SW480 (cell line): ENCODE measurements at places on chromosomes 11 and 22.

- peak; percentile 11 for DNase-seq
Measured at GRCh38 chr22:43796567-43796966, 15.5 kb downstream of the EFCAB6 start.

- no peak for DNase-seq
Measured at GRCh38 chr11:113553915-113554314, 78.7 kb upstream of the DRD2 start.

DNA sequence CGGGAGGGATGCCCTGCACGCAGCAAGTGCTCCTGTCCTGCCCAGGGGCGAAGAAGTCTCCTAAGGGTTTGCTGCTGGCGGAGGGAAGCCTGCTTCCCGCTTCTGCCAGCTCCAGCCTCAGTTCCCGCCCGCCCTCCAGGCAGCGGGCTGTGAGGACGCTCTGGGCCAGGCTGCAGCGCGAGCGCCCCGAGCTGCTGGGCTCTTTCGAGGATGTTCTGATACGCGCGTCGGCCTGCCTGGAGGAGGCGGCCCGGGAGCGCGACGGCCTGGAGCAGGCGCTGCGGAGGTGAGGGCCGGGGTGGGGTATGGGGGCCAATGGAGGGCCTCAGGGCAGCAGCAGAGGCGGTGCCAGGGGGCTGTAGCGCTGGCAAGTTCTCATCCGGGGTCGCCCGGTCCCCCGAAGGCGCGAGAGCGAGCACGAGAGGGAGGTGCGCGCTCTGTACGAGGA is 2.2 kb downstream of the CRACR2B start:
- DNase-seq, result no peak

GRCh38 chr11:77146261-77147035 is 18.4 kb downstream of the MYO7A start:
- no peak for DNase-seq

- no peak for DNase-seq
Measured at GRCh38 chr11:8055091-8055835, 25.7 kb upstream of the TUB start.
